ENCODE measurements at places on chromosomes 1 and 21.

DNA sequence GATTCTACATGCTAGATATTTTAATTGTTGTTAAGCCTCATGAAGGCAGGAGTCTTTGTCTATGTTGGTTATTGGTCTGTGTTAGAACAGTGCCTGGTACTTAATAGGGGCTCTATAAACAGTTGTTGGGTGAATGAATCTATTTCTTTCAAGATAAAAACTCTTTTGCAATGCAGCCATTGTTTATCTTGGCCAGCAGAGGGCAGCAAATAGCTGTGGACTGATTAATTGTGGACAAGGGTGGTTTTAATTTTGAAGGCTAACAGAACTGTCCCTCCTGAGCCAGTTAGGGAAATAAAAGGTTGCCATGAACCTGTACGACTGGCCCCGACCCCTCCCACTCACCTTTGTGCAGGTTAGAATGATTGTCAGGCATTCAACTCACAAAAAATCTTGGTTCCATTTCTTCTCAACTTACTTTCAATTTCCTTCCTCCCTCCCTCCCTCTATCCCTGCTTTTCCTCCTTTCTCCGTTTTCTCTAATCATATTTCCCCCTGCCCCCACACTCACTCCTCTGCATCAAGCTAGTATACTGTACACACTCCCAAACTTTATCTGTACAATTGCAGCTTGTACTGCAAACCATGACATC, 66.3 kb upstream of the DIRAS3 start:
- DNase-seq = peak; percentile 34

GRCh38 chr1:56803561-56804156, 15.5 kb downstream of the FYB2 start:
- DNase-seq = no peak

DNA sequence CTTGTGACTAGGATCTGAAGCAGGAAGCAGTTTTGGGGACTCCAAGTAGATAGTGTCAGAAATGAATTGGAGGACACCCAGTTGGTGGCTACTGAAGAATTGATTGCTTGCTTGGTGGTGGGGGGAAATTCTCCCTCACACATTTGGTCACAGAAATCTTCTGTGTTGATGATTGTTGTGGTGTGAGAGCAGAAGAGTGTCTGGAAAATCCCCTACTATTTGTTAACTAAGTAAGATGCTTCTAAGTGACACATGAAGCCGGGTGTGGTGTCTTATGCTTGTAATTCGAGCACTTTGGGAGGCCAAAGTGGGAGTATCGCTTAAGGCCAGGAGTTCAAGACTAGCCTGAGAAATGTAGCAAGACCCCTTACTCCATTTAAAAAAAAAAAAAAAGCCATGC, 22.5 kb upstream of the IPP start:
- DNase-seq = no peak

DNA sequence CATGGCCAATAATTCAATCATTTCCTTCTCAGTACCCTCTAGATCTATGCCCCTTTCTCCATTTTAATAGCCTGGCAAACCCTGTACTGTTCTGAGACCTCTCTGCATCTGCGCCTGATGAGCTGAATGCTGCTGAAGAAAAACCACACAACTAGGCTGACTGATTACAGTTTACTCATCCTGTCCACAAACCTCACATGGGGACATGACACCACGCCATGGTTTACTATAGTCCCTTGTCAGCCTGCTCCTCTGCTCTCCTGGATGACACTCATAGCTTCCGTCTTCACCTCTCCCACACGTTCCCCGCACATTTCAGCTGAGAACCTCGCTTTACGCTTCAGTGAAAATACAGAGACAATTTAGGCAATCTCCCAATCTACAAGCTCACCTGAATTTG, 59.7 kb downstream of the DESI2 start:
- no peak for DNase-seq

All from hippocampal formation (tissue), 2 donors.